ENCODE measurements at places on chromosomes 11 and 22.

DNA sequence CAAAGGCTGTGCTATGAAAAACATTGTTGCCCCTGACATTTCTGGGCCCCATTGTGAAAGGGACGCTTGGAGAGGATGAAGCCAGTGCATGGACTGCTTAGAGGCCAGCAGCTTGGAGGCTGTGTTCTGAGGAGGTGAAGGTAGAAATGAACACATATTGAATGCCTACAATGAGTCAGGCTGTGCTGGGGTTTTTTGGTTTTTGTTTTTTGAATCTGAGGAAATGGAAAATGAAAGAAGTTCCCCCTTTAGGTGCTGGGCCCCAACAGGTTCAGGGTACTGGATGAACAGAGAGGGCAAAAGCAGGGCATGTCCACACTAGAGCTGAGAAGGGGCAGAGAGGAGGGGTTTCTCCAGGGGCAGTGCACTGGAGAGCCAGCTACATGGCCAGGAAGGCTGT lies 166.1 kb upstream of the API5 start:
- H3K27me3 ChIP-seq: peaks cover 3% of the 10 kb centered on the region
- no peak overlapping the region for H3K4me3 ChIP-seq
- H3K36me3 ChIP-seq: peaks cover 4% of the 10 kb centered on the region

GRCh38 chr22:42934338-42934737 lies 77.3 kb upstream of the ARFGAP3 start:
- H3K27ac ChIP-seq: no peak overlapping the region
- peaks cover 16% of the 10 kb centered on the region for H3K4me1 ChIP-seq
- no peak overlapping the region for H3K4me3 ChIP-seq
- no peak for DNase-seq

GRCh38 chr11:57336111-57336666 lies 497 bp upstream of the SSRP1 start:
- peaks cover 16% of the 10 kb centered on the region for H3K36me3 ChIP-seq
- no peak for DNase-seq
- H3K27ac ChIP-seq: peak overlapping the region; percentile 95
- H3K27me3 ChIP-seq: peaks cover 31% of the 10 kb centered on the region

GRCh38 chr22:29387921-29388758 lies at the start of gene AP1B1:
Gene AP1B1, minus strand, starts transcription at chr22:29388570. Its CDS starts 21,327 bp downstream, at chr22:29367243.
- peak; percentile 97 for DNase-seq
- no peaks in the 10 kb centered on the region for H3K4me1 ChIP-seq
- H3K36me3 ChIP-seq: no peaks in the 10 kb centered on the region

DNA sequence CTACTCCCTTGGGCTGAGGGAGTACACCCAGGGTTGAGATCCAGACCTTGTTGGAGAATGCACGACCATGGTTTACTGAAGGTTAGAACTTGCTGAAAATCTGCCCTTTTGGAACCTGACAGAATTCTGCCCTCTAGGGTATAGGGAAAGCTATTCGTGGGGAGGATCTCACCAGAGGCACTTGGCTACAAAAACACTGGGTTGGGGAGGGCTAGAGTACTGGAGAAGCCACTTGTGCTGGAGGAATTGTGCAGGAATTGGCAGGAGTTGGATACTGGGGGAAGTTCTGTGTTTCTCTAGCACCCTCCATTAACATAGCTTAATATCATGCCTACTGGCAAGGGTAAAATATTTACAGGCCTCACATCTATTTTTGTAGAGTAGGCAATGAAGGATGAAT lies 55.8 kb downstream of the PPME1 start:
- peaks cover 3% of the 10 kb centered on the region for H3K36me3 ChIP-seq
- no peak overlapping the region for H3K27ac ChIP-seq
- no peak overlapping the region for H3K4me3 ChIP-seq
- no peaks in the 10 kb centered on the region for H3K27me3 ChIP-seq
- no peaks in the 10 kb centered on the region for H3K4me1 ChIP-seq
- no peak for DNase-seq

- DNase-seq: no peak
- no peaks in the 10 kb centered on the region for H3K36me3 ChIP-seq
- no peak overlapping the region for H3K4me3 ChIP-seq
- H3K27me3 ChIP-seq: no peaks in the 10 kb centered on the region
Observed at GRCh38 chr11:72326151-72326848, 82.3 kb upstream of the PHOX2A start.

GRCh38 chr11:61713906-61714305 lies 33.7 kb downstream of the DAGLA start:
- no peak for DNase-seq
- H3K4me1 ChIP-seq: peaks cover 50% of the 10 kb centered on the region
- H3K36me3 ChIP-seq: no peaks in the 10 kb centered on the region
- no peak overlapping the region for H3K4me3 ChIP-seq

DNA sequence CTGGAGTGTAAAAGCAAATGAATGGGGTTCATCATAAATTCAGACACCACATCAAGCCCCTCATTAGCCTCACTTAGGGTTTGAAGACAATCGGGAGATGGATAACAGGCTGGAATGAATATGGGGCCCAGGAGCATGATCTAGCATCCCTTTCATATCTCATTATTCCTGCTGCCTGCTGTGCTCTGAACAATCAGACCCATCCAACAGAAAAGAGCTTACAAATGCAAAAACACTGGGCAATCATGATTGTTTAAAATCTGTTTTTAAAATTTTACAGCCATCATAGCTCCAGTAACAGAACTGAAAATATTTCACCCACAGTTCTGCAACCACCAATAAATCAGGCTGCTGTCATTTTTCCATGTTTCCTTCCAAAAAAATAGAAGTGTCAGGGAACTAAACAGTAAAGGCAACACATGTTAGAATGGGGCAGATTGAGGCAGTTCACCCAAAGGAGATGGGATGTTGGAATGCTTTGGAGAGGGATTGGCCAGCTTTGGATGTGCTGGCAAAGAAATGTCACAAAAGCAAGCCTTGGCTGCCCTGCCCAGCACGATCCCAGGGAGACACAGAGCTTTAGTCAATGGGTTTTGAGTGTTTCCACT lies 47.8 kb upstream of the BMAL1 start:
- no peaks in the 10 kb centered on the region for H3K27me3 ChIP-seq
- H3K4me1 ChIP-seq: peaks cover 6% of the 10 kb centered on the region
- no peak for DNase-seq
- no peak overlapping the region for H3K27ac ChIP-seq
- no peaks in the 10 kb centered on the region for H3K36me3 ChIP-seq

DNA sequence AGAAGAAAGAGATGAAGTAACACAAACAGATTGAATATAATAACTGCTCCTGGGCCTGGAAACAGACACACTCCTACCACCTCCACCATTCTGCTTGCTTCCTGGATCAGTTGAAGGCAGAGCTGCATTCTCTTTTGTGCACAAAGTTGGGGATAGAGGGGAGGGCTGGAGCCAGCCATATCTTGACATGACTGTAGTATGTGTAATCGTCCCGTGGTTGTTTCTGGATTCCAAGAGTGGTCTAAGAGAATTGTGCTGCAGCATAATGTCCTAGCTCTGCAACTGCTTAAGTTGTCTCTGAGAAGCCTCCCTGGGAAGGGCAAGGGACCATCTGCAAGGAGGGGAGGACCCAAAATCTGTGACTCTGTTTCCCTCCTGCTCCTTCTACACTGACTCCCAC lies 3.2 kb downstream of the CRY2 start:
- H3K4me1 ChIP-seq: peaks cover 22% of the 10 kb centered on the region
- H3K36me3 ChIP-seq: no peaks in the 10 kb centered on the region
- peaks cover 4% of the 10 kb centered on the region for H3K27me3 ChIP-seq
- no peak overlapping the region for H3K27ac ChIP-seq

GRCh38 chr11:111476956-111477355 lies 35.2 kb downstream of the BTG4 start:
- no peak overlapping the region for H3K27ac ChIP-seq
- no peaks in the 10 kb centered on the region for H3K36me3 ChIP-seq
- no peaks in the 10 kb centered on the region for H3K27me3 ChIP-seq
- no peak overlapping the region for H3K4me3 ChIP-seq
- H3K4me1 ChIP-seq: no peaks in the 10 kb centered on the region

GRCh38 chr22:19663821-19664355 lies 50.4 kb upstream of the SEPTIN5 start:
- H3K27me3 ChIP-seq: peaks cover 11% of the 10 kb centered on the region
- no peaks in the 10 kb centered on the region for H3K36me3 ChIP-seq
- peak overlapping the region; percentile 80 for H3K4me3 ChIP-seq
- peak; percentile 64 for DNase-seq

DNA sequence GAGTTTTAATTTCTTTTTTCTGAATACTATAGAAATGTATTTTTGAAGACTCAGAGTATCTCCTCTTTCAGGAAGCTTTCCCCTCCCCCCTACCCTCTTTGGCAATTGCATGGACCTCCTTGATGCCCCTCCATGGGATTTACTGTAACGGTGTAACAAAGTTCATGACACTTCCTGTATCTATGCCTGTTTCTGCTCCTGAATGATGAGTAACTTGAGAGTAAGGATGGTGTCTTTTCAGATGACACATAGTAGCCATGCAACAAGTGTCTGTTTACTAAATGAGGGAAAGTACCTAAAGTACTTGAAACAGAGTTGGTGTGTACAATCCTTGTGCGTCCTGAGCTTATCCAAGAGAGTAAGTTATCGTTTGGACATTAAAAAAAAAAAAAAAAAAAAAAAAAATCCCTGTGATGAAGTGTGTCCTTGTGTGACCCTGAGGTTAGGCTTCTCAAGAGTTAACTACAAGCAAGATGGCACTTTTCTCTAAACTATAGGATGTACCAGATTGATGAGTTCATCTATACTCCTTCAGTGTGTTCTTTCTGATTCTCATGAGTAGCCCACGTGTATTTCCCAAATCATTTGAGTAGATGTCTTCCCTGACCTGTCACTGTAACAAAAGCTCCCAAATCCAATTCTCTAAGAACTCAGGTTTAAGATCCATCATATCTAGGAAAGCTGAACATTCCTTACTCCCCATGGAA lies 7.4 kb downstream of the ETS1 start:
- no peak for DNase-seq
- H3K27me3 ChIP-seq: no peaks in the 10 kb centered on the region
- peaks cover 3% of the 10 kb centered on the region for H3K36me3 ChIP-seq
- no peak overlapping the region for H3K27ac ChIP-seq
- H3K4me1 ChIP-seq: peaks cover 4% of the 10 kb centered on the region

DNA sequence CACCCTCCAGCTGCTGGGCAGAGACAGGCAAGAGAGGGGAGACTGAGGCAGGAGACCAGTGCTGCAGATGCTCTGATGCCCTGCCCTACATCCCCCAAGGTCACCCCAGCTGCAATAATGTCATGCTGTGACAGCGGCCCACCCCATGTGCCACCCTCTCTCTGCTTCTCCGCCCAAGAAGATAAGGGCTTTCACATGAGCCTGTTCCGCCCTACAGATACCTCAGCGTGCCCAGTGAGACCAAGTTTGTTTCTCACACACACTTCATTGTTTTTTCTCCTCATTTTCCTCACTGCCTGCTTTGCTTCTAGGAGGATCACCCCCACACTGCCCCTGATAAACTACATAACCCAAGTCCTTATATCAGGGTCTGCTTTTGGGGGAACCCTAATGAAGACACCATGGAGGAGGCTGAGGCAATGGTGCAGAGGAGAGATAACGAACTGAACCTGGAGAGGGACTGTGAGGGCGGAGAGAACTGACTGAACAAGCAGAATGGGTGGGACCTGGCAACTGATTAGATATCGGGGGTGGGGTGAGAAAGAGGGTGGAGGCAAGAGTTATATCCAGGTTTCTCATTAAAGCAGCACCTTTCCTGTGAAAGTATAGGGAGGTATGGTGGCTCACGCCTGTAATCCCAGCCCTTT lies 37.5 kb upstream of the TSKU start:
- no peaks in the 10 kb centered on the region for H3K36me3 ChIP-seq
- no peak overlapping the region for H3K4me3 ChIP-seq
- peaks cover 4% of the 10 kb centered on the region for H3K27me3 ChIP-seq
- H3K27ac ChIP-seq: no peak overlapping the region
- peaks cover 11% of the 10 kb centered on the region for H3K4me1 ChIP-seq

- H3K27ac ChIP-seq: no peak overlapping the region
- H3K27me3 ChIP-seq: peaks cover 2% of the 10 kb centered on the region
- DNase-seq: no peak
- H3K4me1 ChIP-seq: peaks cover 18% of the 10 kb centered on the region
- H3K36me3 ChIP-seq: no peaks in the 10 kb centered on the region
- no peak overlapping the region for H3K4me3 ChIP-seq
Observed at GRCh38 chr11:64888729-64889511, 10.5 kb upstream of the EHD1 start.

- peaks cover 2% of the 10 kb centered on the region for H3K36me3 ChIP-seq
- H3K27me3 ChIP-seq: peaks cover 3% of the 10 kb centered on the region
- H3K4me1 ChIP-seq: peaks cover 4% of the 10 kb centered on the region
Observed at GRCh38 chr11:68970921-68971636, 9.7 kb downstream of the MRGPRD start.

GRCh38 chr22:38289583-38290082 lies 16.8 kb upstream of the TMEM184B start:
- no peak overlapping the region for H3K4me3 ChIP-seq
- DNase-seq: no peak
- peaks cover 3% of the 10 kb centered on the region for H3K4me1 ChIP-seq
- H3K27me3 ChIP-seq: peaks cover 5% of the 10 kb centered on the region
- peak overlapping the region; percentile 18 for H3K27ac ChIP-seq

- peaks cover 15% of the 10 kb centered on the region for H3K4me1 ChIP-seq
- H3K27ac ChIP-seq: no peak overlapping the region
- DNase-seq: no peak
- H3K36me3 ChIP-seq: no peaks in the 10 kb centered on the region
- H3K4me3 ChIP-seq: no peak overlapping the region
Observed at GRCh38 chr11:44221456-44221855, 88.5 kb downstream of the ALX4 start.

DNA sequence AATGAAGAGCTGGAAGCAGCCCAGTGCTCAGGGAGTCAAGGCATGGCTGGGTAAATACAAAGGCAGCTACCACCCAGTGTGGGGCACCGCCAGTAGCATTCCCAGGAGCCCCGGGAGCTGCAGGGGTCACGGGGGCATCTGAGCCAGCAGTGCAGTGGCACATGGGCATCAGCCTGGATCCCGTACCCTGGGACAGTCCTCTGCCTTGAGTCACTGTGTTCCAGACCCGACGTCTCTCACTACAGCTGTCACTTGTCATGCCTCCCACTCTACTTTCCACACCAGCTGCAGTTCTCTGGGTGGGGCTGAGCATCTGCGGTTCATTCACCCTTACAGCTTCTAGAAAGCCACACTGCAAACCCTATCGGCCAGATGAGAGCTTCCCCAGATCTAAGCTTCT lies 29.6 kb downstream of the DHCR7 start:
- no peaks in the 10 kb centered on the region for H3K4me1 ChIP-seq
- no peak for DNase-seq
- no peaks in the 10 kb centered on the region for H3K36me3 ChIP-seq
- peaks cover 7% of the 10 kb centered on the region for H3K27me3 ChIP-seq

Measured in glutamatergic neuron (in vitro differentiated cells).